Activated CD4-positive, alpha-beta T cell treated with anti-CD3 and anti-CD28 coated beads for 48 hours (primary cell): ENCODE measurements at places on chromosomes 1 and 21.

GRCh38 chr1:227943381-227944089, 4.2 kb downstream of the WNT9A start:
- no peak for DNase-seq

DNA sequence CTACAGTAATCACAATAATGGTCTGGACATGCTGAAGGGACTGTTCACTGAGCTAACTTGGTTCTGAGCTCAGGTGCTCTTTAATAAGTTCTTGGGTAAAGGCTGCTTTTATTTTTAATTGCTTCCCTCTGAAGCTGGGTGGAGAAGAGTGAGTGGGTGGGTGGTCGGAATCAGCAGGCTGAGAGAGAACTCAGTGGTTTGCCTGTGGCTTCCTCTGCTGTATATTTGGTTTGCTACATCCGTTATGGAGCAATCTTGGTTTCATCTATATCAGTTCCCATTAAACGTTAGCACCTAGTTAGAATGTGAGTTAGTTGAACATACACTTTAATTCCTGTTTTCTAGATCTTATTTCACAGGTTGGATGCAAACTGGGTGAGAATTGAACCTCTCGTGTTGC, 23.3 kb downstream of the CNIH4 start:
- DNase-seq: peak; percentile 65

DNA sequence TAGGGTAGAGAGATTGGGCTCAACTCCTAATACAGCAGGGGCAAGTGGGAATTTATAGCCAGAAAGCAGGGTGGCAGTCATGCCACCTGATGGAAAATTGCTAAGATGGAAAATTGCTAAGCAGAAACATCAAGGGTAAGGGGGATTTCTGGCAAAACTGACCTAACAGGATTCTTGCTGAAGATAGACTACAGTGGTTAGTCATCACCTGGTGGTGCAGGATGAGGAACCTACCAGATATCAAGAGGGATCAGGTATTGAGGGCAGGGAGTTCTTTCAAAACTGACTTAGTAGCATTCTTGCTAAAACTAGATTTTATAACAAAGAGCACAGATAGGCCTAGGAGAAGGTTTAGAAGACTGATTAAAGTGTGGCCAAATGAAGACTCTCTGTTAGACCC, 292.9 kb downstream of the PLPP3 start:
- DNase-seq: no peak

GRCh38 chr1:66258404-66259105, 275.4 kb upstream of the SGIP1 start:
- DNase-seq: no peak

DNA sequence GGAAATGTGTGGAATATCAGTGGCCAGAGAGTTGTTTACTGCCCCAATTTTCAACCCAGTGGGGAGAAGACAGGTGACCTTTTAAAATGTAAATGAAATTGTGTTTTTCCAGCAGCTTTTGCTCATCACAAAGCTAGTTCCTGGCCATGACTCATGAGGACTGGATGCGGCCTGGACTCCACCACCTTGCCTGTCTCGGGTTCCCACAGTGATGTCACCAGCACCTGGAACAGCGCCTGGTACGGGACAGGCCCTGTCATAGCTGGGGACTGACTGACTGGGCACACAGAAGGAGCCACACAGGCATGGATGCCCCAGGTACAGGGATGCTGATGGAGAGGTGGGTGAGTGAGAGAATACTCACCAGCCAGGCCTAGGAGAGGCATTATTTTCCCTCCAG, 277.1 kb downstream of the AJAP1 start:
- DNase-seq: no peak

DNA sequence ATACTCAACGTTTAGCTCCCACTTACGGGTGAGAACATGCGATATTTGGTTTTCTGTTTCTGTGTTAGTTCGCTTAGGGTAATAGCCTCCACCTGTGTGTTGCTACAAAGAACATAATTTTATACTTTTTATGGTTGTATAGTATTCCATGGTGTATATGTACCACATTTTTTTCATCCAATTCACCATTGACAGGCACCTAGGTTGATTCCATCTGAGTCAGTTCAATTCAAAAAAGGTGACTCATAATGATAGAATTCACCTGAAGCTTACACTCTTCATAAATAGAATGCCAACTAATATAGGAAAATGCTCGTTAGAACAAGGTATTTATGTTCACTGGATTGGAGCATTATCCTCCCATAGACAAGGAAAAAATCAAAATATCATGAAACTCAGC, 38.5 kb downstream of the RGS4 start:
- DNase-seq: no peak

DNA sequence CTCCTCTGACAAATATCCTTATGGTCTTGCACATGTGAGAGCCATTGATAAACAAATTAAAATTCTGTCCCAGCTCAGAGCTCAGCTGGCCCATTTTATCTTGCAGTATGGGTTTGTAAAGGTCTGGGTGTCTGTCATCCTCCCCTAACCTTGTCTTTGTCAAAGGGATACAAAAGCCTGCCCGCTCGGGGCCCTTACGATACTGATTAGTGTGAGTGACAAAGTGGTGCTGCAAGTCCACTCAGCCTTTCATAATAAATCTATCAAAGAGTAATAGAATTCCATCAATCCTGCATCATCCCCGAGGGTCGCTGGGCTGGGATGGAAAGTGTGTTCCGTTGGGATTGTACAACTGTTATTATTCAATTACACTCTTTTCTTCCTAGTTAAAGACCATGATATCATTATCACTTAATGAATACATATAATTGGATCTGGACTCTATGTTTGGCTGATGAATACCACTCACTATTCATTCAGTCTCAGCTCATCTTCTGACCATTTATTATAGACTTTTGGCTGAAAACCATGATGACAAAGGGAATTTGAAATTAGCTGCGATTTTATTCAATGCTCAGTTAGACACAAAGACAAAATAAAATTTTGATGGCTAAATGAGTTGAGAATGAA, 122.5 kb upstream of the FOXD3 start:
- DNase-seq: no peak

GRCh38 chr1:111827946-111828345, 72.2 kb downstream of the DDX20 start:
- DNase-seq: no peak

- DNase-seq: no peak
Observed at GRCh38 chr21:29893687-29894086, 46.1 kb downstream of the GRIK1 start.

GRCh38 chr1:10211805-10212410, 1.5 kb downstream of the KIF1B start:
- DNase-seq: peak; percentile 12

- DNase-seq: no peak
Observed at GRCh38 chr1:77394166-77394565, 112.3 kb downstream of the AK5 start.

DNA sequence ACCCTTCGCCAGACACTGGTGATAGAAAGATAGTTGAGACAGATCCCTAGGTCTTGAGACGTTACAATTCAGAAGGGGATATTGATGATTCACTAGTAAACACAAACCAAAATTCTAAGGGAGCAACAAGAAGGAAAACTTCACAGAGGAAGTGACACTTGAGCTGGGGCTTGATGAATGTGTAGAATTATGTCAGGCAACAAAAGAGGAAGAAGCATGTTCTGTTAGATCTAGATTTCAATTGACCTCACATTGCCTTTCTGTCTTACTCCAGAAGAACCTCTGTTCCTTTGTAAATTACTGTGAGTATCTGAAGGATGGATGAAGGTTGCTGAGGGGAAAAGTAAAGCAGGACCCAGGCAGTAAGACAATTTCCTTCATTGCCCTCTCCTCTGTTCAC, 328.2 kb downstream of the KCTD3 start:
- DNase-seq: no peak
